ENCODE measurements at places on chromosomes 6 and 20.

DNA sequence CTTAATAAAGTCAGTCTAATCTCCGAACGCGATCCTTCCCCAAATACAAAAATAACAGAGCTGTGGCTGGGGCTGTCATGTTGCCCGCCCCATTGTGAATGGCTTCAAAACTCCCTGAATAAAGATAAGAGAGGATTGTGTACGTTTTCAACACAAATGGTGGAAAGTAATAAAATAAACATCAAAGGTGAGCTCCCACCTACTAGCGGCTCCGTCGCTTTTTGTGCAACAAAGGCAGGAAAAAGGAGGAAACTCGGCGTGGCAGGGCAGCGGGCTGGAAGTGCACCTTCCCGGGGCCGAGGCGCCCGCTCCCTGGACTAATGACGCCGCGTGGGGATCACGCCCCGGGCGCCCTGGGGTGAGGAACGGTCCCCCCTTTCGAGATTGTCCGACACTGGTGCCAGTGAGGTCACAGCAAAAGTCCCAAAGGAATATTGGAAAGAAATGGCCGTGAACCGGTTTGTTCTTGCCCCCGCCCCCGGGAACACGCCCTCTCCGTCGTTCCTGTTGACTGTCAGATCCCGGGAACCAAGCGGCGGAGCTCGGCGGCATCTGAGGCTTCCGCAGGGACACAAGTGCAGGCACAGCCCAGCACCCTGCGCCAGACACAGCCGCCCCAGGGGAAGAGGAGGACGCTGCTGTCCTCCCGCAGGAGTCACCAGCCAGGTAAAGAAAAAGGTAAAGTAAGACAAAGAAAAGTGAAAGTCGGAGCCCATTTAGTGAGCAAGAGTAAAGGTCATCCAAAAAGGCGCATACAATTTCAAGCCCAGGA is 1.1 kb upstream of the FOXQ1 start:
- no peak for DNase-seq

- DNase-seq: no peak
These were observed 46.0 kb downstream of the OR2B6 start for GRCh38 chr6:28003059-28003458.

- DNase-seq: no peak
These were observed 128.0 kb upstream of the GGTLC1 start for GRCh38 chr20:24116611-24117010.

- DNase-seq: no peak
These were observed 838.0 kb downstream of the DHX35 start for GRCh38 chr20:39800111-39800510.

GRCh38 chr6:130780122-130780521 is 47.1 kb upstream of the SMLR1 start:
- DNase-seq: no peak

GRCh38 chr20:41669708-41670263 is 51.6 kb upstream of the CHD6 start:
- no peak for DNase-seq

- no peak for DNase-seq
These were observed 66.4 kb downstream of the POPDC3 start for GRCh38 chr6:105113422-105113821.

DNA sequence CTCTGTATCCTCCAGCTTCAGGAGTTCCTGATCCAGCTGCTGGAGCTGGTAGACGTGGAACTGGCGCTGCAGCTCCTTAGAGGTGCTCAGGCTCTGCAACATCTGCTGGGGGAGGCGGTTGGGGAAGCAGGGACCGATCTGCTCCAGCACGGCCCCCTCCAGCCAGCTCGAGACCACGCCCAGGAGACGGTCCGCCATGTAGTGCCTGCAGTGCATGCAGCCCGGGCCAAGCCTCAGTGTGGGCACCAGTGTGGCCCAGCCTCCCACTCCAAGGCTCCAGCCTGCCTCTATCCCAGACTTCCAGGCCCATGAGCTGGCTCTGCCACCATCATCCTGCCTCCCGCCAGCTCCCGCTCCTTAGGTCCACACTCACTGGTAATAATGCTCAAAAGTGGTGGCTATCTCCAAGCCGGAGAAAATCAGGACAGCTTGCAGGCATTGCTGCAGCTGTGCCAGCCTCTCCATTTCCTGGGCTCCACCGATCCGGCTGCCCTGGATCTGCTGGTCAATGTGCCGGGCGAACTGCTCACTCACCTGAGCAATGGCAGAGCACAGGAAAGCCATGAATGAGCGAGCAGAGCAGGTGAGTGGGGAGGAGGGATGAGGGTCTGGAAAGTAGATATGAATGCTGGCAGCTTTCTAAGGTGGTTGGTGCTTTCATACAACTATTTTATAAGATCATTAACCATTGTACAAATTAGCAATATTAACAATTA is 13.0 kb downstream of the CUL7 start:
- no peak for DNase-seq

DNA sequence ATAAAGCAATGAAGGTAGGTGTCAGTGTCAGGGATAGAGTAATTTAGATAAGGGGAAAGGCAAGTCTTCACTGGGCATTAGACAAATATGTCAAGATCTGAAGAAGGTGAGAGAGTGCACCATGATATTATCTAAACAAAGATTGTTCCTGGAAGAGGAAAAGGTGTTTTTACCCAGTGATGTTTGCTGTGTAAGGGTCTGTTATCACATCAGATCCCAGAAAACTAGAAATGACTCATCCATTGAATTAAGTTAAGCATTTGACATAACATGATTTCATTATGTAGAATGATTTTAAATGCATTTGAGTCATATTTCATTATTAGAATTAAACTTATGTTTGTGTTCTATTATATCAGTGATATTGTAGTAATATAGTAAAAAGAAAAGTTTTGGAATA is 1279.5 kb upstream of the CITED2 start:
- DNase-seq: no peak

- DNase-seq: no peak
These were observed 149.1 kb downstream of the ZDHHC14 start for GRCh38 chr6:157530126-157530525.

GRCh38 chr6:113651120-113651519 is 206.0 kb upstream of the MARCKS start:
- no peak for DNase-seq

GRCh38 chr20:34510575-34510974 is 5.6 kb upstream of the DYNLRB1 start:
- no peak for DNase-seq

GRCh38 chr6:143591441-143591840 is 79.9 kb upstream of the FUCA2 start:
- DNase-seq: no peak

GRCh38 chr6:159181914-159182313 is 12.7 kb downstream of the FNDC1 start:
- no peak for DNase-seq

DNA sequence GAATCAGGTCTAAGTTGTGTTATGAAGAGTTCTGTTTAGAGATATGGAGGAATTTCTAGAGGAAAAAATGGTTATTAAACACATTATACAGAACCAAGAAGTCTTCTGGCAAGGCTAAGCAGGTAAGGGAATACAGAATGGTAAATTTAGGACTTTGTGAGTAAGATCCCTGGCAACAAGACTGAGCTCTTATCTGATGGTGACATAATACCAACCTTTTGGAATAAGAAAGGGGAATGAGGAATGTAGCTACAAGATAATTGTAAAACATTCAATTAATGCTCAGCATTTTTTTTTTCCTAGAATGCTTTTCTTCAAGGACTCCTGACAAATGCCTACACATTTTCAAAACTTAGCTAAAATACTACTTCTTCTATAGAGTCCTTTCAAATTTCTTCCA is 51.8 kb downstream of the CYB5R4 start:
- DNase-seq: no peak

DNA sequence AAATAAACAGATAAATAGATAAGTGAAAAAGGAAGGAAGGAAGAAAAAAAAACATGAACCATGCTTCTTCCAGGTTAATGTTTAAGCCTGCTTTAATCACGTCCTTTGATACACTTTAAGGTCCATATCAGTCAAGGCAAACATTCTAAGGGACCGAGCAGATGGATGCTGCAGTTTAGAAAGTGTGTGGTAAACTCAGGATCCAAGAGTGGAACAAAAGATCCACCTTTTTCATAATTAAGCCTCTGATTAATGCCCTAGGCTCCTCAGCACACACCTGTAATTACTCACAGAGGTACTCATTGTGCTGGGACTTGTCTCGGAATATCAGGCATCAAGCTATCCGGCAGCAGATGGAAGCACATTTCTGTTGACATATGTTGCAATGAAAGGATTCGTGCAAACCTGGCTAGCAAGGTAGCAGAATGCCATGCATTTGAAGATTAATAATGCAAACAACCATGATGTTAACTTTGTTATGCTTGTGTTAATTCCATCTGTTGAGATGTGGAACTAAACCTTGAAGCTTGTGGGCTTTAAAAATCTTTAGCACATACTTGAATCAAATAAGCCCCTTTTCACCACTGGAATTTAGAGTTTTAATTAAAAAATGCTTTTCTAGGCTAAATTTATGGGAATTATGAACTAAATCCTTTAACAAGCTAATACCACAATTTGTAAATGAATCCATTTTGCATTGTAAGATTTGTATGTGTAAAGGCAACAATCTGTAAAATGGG is 163.7 kb downstream of the RALGAPA2 start:
- no peak for DNase-seq

- DNase-seq: no peak
These were observed 4.7 kb downstream of the ZMYND8 start for GRCh38 chr20:47351643-47352331.

- no peak for DNase-seq
These were observed 14.3 kb upstream of the CHRNA4 start for GRCh38 chr20:63375438-63375837.

GRCh38 chr6:56840467-56841380 is 114.2 kb upstream of the BEND6 start:
- DNase-seq: no peak

DNA sequence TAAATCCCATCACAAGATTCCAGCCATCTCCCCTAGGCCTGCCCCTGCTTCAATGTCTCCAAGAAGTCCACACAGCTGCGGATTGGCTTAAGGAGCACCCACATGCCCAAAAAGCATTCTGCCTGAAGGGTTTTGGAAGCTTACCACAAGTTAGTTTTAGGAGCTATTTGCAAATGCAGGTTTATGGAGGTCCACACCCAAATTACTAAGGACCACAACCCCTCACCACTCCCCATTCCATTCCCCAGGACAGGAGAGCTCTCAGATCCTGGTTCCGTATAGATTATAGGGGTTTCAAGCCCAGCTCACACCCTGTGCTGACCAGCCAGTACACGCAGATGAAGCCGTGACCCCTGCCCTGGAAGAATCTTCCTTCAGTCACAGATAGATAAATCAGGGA is 24.3 kb upstream of the PXDC1 start:
- no peak for DNase-seq

DNA sequence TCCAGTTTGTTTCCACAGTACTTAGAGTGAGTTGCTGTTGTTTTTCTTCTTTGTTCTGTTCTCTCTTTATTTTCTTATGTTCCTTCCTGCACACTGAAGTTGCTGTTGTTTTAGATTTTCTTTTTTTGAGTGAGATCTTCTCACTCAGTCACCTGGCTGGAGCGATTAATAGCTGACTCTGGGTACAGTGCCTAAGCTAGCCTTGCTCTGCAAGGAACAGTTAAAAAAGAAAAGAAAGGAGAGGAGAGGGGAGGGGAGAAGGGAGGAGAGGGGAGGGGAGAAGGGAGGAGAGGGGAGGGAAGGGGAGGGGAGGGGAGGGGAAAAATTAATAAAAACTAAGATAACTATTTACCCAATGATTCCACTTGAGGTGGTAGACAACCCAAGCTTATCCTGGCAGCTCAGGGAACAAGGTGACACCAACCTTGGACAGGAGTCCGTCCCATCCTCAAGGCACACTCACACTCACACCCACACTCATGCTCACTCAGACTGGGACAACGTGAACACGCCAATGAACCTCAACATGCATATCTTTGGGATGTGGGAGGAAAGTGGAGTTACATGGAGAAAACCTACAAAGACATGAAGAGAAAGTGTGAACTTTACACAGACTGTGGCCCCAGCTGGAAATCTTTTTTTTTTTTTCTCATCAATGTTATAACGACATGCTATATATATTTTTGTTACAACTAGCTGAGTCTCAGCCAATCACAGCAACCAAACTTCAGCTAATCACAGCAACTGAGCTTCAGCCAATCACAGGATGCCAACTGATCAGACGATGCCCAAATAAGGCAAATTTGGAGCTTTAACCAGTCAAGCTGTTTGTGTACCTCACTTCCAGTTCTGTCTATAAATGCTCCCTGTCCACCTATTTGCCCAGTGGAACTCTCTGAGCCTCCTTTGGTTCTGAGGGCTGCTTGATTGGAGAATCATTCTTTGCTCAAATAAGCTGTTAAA is 124.1 kb downstream of the SGK1 start:
- DNase-seq: no peak

DNA sequence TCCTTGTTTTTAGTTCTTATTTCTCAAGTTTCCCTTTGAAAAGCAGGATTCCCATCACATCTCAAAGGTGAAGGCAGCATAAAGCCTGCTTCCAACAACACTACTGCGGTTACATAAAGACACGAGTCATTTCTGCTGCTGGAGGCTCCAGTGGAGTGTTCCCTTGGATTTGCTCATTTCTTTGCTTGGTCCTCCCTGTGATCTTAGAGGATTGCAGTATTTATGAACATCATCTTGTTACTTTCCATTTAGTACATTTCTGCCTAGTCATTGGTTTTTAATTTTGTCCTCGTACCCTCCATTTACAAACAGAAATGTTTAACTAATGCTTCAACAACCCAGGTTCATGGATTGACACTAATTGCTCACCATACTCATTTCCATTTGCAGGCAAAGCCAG is 298.8 kb downstream of the ZNF217 start:
- DNase-seq: no peak

- no peak for DNase-seq
These were observed 46.4 kb upstream of the TGM2 start for GRCh38 chr20:38211200-38212097.

- peak; percentile 8 for DNase-seq
These were observed 100.8 kb downstream of the MOXD1 start for GRCh38 chr6:132300323-132300949.

DNA sequence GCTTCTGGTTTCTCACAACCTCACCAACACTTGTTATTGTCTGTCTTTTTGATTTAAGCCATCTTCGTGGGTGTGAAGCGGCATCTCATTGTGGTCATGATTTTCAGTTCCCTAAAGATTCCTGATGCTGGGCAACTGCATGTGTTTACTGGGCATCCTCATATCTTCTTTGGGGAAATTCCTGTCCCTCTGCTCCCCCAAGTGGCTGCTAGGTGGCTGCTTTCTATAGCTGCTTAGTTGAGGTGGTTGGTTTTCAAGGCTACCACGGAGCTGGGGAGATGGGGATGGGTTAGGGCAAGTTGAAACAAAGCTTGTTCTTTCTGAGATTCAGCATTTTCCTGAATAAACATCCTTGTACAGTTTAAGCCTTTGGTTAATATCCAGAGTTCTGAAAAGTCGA is 403.9 kb upstream of the SULF2 start:
- DNase-seq: no peak

- DNase-seq: no peak
These were observed 12.0 kb upstream of the MRPS10 start for GRCh38 chr6:42229506-42230119.

GRCh38 chr20:11246251-11246775 is 572.5 kb upstream of the JAG1 start:
- no peak for DNase-seq

DNA sequence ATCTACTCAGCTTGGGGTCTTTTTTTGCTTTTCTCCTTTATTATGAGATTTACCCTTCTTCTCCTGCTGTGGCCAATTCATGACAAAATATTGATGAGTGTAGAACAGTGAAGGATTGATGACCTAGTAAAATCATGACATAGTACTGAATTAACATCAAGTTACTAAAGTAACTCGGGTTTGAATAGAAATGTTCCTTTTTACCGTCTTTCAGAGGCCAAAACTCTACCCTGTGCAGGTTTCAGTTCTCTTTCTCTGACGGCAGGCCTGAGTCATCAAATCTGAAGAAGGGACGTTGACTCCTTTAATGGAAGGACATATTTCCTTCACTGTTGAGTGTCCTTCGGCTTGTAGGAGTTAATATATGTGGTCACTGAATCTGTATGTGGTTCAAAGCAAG is 80.7 kb downstream of the RREB1 start:
- no peak for DNase-seq
